ENCODE measurements at places on chromosomes 12 and 14. TPM values are rescaled to one million over a fixed set of nuclear protein-coding genes. Genes with fewer than 3 reads are reported as not detected.

DNA sequence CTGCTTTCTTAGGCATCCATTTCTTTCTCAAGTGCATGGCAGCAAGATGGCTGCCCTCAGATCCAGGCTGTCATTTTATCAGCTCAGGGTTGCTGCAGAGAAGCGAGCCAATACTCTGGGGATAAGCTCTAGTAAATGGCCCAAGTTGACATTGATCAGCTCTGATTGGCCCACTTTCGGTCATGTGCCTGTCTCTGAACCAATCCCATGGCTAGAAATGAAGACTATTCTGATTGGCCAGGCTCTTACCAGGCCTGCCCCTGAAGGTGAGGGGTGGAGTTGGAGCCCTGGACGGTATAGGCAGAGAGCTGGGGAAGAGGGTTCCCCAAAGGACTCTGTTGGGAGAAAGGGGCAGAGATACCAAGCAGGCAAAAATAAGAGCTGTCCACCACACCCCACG lies 41.4 kb downstream of the MYO1H start:
- no peaks in the 10 kb centered on the region for H3K36me3 ChIP-seq
- no peak overlapping the region for H3K27ac ChIP-seq
- no peaks in the 10 kb centered on the region for H3K4me1 ChIP-seq
- no peak overlapping the region for H3K4me3 ChIP-seq
- DNase-seq: no peak

GRCh38 chr12:89167986-89168385 lies 184.3 kb downstream of the DUSP6 start:
- DNase-seq: no peak
- no peak overlapping the region for H3K27ac ChIP-seq
- no peaks in the 10 kb centered on the region for H3K36me3 ChIP-seq
- H3K4me3 ChIP-seq: no peak overlapping the region

- H3K36me3 ChIP-seq: no peaks in the 10 kb centered on the region
- no peak overlapping the region for H3K4me3 ChIP-seq
- DNase-seq: no peak
- no peak overlapping the region for H3K27ac ChIP-seq
- H3K27me3 ChIP-seq: no peaks in the 10 kb centered on the region
Observed at GRCh38 chr12:89262855-89263552, 89.3 kb downstream of the DUSP6 start.

DNA sequence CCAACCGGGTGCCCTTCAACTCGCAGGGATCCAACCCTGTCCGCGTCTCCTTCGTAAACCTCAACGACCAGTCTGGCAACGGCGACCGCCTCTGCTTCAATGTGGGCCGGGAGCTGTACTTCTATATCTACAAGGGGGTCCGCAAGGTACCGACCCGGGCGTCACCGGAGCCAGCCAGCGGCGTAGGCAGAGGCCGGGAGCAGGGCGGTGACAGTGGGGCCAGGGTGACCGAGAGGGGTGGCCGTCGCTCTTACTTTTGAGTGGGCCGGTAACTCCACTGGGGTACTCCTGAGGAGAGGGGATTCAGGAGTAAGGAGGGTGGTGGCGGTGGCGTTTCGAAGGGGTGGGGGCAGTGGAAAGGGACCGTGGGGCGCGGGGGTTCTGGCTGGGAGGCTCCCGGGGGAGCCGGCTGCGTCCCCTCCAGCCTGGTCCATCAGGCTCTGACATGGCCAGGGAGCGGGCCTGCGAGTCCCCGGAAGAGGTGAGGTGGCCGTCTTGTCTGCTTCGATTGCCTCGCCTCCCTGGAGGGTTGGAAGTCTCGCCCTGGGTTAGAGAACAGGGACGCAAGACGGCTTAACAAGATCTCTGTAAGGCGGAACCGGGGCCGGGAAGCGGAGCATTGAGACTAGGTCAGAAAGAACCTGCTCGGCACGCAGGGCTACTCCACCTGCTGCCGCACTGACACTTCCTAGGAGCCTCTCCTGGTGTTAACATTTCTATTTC lies 491 bp downstream of the WDR20 start:
- peaks cover 16% of the 10 kb centered on the region for H3K4me1 ChIP-seq
- H3K27ac ChIP-seq: peak overlapping the region; percentile 86
- peak overlapping the region; percentile 98 for H3K4me3 ChIP-seq
- no peaks in the 10 kb centered on the region for H3K36me3 ChIP-seq
- H3K27me3 ChIP-seq: no peaks in the 10 kb centered on the region

DNA sequence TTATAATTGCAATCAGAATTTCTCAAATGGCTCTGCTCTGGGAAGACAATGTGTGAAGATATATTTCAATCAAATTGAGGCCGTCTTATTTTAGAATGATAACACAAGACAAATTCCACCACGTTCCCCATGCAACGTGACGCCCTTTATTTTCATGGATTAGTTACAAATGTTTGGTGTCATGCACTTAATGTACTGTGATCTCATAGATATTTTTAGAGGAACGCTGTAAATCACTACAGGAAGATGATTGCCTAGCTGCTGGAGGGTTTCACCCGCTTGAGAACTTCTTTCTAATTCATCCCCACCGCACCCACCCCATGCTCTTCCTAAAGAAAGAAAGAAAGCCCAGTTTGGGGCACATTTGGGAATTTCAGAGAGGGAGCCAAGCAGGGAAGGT lies 117.2 kb downstream of the PLXNC1 start:
- no peak overlapping the region for H3K4me3 ChIP-seq
- peaks cover 7% of the 10 kb centered on the region for H3K4me1 ChIP-seq
- DNase-seq: no peak
- no peak overlapping the region for H3K27ac ChIP-seq
- no peaks in the 10 kb centered on the region for H3K36me3 ChIP-seq

GRCh38 chr14:39175445-39176262 lies 600 bp downstream of the PNN start:
- H3K27me3 ChIP-seq: no peaks in the 10 kb centered on the region
- H3K36me3 ChIP-seq: peaks cover 43% of the 10 kb centered on the region
- DNase-seq: no peak
- peak overlapping the region; percentile 77 for H3K4me3 ChIP-seq

- no peak overlapping the region for H3K27ac ChIP-seq
- DNase-seq: no peak
- H3K36me3 ChIP-seq: no peaks in the 10 kb centered on the region
- no peaks in the 10 kb centered on the region for H3K27me3 ChIP-seq
Observed at GRCh38 chr12:19166387-19166786, 36.9 kb downstream of the PLEKHA5 start.

The SERPINA9 gene
- total RNA-seq: not detected

The FOXA1 gene
- total RNA-seq: 18.5 TPM

Data from Peyer's patch (tissue), 4 donors.